ENCODE measurements at places on chromosomes 11 and 22.

DNA sequence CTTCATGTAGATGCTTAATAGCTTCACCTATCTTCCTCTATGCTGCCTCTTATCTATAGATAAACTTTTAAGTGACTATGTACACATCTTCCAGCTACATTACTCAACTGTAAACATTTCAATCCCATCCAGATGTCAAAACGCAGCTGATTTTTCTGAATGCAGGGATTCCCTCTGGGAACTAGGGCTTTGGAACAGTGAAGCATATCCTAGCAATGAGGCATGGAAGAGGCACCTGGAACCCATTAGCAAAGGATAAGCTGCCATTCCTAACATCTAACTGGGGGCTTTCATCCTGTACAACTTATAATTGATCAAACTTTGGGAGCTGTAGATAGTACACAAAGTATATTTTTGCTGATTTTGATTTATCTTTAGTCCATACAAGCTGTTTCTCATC is 40.8 kb upstream of the OPCML start:
- ATAC-seq = no peak

DNA sequence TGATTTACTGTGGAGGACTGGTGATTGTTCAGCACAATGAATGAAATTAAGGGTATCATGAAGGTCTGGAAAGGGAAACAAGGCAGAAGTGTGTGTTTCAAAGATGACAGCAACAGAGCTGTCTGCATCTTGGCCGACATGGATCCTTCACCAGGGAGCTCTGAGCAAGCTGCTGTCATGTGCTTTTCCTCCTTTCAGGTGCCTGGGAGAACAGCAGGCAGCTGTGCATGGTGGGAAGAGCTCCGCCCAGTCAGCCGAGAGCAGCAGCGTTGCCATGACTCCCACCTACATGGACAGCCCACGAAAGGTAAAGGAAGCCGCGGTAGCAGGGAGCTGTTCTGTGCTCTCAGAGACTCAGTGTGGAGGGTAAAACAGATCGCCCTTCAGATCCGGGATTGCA is 87.1 kb upstream of the YWHAH start:
- no peak for ATAC-seq

DNA sequence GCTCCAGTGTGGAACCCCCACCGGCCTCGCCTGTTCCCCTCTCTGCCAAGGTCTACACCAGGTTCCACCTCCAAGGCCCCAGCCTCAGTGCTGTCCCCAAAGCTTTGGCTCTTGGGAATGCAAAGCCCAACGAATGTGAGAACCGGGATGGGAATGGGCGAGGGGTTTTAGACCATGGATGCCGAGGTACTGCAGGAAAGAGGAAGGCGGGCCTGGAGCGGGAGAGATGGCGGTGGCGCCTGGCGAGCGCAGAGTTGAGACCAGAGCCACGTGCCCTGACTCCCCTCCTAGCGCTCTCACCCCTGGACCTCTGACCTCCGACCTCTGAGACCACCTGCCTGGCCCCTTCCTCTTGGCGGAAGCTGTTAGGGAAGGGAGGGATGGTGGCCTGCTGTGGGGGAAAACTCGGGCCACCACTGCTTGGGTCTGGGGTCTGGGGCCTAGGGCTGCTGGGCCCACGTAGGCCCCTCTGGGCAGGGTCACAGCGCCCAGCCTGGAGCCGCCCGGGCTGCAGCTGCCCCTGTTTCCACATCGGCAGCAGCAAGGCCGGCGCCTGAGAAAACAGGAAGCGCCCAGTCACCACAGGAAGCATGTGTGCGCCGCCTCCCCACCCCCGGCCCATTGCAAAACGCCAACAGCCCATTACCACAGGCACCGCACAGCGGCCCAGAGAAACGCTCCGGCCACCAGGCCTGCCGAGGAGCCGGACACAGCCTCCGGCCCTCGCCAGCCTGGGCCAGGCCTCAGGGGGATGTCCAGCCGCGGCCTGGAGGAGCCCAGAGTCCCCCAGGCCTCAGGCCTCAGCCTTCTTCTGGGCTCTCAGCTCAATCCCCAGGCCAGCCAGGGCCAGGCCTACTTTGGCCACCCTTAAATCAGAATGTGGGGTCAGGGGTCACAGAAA is 13.8 kb upstream of the SLC39A13 start:
- ATAC-seq = no peak

GRCh38 chr11:31943056-31943780 is 132.1 kb upstream of the PAX6 start:
- no peak for ATAC-seq

DNA sequence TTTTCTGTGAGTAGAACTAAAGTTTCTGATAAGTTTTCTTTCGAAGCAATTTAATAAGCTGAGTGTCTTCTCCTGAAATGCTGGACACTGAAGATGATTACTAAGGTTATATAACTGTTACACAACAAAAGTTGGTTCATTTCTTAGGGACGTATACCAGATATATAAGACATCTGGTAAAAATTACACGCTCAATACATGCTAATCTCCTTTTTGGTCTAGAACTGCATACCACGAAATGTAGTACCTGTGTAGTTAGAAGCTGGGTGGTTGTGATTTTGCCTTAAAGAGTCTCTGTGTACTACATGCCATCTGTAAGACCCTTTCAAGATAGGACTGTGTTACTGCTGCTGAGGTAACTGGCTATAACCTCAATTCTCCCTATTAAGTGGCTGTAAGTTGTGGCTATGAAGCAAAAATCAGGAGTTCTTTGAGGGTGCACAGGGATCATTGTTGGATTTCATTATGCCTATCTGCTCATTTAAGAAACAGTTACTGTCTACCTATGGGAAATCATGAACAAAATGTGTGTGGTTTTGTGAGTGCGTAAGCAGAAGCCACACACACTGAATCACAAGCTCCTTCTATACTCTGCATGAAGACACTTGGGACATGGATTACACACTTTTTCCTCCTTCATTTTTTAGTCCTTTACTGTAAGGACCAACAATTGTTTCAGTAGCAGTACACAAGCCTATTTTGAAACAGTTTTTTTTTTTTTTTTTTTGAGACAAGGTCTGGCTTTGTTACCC is 195.9 kb downstream of the SWAP70 start:
- ATAC-seq = no peak

Measured in SK-N-SH treated with all-trans-retinoic acid at 6 μM for 48 hours (cell line).